ENCODE measurements at places on chromosomes 2 and 18.
A peak's percentile ranks its signal among the peaks of the same experiment; 100 is the strongest.

DNA sequence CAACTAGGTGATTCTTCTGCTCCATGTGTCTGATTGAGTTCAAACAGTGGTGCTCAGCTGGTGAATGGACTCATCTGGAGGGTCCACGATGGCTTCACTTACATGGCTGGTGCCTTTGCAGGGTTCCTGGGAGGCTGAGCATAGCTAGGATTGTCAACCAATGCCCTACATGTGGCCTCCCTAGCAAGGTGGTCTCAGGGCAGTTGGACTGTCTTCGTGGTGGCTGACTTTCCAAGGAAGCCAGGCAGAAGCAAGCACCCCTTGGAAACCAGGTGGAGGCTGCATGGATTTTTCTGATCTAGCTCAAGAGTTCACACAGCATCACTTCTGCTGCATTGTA lies 6.8 kb downstream of the IL1R2 start:
- DNase-seq, result no peak

DNA sequence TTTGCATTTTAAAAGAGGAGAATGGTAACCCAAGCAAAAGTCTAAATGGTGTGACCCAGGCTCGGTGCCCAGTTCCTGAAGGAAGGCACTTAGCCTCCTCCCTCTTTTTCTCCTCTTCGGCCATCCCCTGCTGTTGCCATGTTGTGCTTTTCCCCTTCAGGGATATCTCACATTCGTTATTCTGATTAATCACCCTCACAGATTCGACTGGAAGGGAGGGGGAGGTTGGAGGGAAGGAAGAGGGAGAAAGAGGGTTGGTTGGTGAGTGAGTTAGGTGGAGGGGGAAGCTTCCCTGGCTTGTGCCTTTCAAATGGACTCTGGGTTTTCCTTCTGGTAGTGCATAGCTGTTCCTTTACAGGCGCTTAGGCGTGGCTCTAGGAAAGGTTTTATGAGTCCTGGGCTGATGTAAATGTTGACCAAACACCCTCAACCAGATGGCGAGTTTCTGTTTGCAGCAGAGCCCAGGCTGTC lies 39.0 kb upstream of the LYPD6B start:
- no peak for DNase-seq

- no peak for DNase-seq
Observed at GRCh38 chr2:159694500-159695040, 17.7 kb upstream of the MARCHF7 start.

DNA sequence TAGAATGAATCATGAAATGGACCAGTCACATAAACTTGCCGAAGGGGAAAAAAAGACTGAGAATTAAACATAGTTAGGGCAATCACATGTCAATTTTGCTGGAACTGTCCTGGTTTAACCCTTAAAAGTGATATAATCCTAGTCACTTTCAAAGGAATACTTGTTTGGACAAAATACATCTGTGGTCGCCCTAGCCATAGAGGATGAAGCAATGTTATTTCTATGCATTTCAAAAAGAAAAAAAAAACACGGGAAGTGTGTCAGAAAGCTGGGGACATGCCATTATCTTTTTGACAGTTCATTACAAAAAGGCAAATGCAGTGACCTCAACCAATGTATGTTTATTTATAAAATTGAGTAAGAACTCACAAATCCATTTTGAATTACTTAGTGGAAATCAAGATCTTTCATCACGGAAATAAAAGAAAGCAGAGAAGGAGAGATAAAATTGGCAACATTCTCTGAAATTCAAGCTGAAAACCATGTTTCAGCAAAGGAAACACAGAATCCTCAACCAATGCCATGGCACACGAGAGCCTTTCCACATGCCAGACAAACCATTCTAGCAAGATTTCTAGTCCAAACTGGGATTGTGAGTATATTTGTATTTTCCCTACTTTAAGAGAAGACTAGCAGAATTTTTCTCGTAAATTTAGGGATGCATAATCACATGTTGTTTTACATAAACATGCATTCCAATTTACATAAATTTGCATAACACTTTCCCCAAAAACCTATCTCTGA lies 854.3 kb upstream of the ACVR2A start:
- no peak for DNase-seq

DNA sequence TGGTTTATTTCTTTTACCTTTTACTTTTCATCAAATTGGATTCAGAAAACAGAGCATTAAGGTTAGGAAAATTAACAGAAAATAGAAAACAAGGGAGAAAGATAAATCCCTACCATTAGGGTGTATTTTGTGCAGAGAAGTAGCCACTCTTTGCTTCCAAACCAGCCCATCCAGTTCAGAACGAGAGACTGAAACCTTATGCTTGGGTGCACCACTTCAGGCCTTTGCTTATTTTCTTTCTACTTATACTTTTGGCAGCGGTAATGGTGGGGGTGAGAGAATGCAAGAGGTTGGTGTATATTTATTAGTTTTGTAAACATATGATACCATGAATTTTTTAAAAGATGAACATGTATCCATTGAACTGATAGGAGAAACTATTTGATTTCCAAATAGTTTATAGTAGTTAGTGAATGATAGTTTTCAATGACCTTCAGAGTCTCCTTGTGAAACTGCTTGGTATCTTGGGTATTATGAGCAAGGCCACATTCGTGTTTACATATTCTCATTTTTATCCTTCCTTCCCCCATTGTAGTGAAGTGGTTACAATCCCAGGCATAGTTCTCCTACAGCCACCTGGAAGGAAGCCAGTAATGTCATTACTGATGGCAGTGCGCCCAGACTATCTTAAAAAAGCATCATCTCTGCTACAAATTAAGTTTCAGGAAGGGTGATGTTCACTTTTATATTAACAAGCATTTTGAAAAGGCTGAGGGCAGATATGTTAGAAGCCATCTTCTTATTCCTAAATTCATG lies 60.8 kb downstream of the MFSD6 start:
- DNase-seq, result no peak

DNA sequence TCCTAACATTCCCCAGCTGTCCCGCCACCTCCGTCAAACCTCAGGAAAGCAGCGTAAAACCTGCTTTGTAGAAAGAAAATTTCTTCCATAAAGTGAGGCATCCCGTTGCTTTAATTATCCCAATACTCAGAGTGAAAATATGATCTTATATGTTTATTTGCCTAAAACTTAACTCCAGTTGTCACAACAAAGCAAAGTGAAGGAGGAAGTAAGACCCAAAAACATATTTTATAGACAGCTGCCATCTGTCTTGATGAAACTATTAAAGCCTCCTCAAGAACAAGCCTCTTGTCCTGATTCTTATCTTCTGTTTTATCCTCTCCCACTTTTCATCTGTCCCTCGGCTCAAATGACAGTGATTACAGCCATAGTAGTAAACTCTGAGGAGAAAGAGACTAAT lies 28.9 kb upstream of the LPIN2 start:
- DNase-seq, result no peak

DNA sequence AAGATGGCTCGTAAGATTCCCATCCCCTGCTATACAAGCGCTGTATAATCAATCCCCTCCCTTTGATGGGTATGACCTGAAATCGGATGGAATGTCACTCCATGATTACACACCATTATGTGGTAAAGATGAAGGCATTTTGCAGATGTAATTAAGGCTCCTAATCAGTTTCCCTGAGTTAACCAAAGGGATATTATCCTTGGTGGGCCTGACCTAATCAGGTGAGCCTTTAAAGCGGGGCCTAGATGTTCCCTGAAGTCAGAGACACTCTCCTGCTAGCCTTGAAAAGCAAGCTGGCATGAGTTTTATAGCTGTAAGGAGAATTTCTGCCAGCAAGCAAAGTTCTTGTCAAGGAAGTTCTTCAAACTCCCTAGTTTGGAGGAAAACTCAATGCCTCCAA lies 223.8 kb upstream of the FN1 start:
- no peak for DNase-seq

DNA sequence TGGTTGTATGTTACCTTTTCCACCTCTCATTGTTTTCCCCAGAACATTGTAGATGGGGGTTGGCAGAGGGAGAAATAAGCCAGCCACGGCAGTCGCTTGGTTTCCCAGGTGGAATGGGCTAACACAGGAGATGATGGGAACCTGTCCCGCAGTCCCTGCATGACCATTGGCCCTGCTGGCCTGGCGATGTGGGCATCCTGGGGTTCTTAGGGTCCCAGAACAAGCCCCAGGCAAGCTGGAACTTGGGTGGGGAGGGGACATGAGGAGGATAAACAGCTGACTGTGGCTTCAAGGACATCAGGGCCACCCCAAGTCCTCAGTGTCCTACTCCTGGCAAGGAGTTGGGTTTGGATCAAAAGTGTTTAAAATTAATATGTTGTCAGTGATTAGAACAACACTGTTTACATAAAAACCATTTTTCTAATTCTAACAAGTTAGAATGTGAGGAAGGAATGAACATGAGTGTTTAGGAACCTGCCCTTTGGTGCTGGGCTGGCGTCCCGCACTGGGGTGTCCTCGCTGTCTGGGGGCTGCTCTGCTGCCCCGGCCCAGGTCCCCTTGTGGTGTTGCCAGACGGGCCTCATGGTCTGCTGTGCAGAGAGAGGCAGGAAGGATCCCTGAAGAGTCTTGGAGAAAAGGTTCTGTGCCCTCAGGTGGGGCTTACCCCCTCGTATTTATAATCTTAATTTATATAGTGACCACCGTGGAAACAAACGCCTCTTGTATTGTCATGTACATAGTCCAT lies 95.1 kb downstream of the USP40 start:
- DNase-seq, result no peak

- DNase-seq, result no peak
Observed at GRCh38 chr18:77702686-77703085, 453.0 kb downstream of the GALR1 start.

GRCh38 chr2:201233192-201233811 lies 27.0 kb upstream of the CASP8 start:
- DNase-seq, result peak; percentile 84

DNA sequence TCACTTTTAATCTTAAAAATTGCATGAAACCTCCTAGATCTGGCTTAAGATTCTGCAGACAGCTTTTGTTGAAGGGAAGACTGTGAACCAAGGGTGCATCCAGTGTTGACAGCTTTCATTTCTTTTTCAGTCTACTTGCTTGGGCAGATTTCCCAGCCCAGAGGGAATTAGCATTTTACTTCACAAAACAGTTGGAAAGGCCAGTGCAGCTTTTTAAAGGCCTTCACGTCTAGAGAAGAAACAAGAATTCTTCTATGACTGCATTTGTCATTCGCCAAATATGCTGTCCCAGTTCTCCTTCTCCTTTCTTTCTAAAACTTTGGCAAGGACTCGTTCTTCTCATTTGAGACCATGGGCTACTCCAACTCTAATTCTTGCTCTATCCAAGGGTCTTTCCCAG lies 17.4 kb downstream of the NTSR2 start:
- no peak for DNase-seq

GRCh38 chr18:7373441-7373840 lies 142.6 kb downstream of the LRRC30 start:
- DNase-seq, result no peak

DNA sequence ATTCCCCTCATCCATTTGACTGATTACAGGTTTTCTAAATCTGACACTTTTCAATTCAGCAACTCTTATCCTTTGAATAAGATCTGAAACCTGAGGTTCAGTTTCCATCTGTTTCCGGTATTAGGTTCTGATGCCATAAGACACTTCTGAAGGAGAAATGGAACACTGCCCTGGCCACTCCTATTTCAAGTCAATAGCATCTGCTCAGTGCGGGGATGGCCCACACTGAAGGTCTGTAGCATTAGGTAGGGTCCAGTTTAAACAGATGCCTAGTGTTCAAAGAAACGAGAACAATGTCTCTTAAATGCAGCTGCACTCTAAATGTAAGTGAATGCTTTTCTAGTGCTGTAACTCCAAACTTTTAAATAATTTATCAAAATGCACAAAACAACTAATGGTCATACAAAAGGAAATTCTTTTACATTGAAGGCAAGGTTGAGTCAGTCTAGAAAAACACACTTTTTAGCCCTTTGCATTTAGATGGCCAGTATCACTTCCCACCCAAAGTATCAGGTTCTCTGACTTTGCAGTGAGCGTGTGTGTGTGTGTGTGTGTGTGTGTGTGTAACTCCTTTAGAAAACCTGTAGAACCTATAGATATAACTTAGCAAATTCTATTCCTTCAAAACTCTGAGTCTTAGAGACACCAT lies 78.2 kb downstream of the STK39 start:
- no peak for DNase-seq

- DNase-seq, result no peak
Observed at GRCh38 chr18:6866552-6867085, 137.1 kb downstream of the ARHGAP28 start.

DNA sequence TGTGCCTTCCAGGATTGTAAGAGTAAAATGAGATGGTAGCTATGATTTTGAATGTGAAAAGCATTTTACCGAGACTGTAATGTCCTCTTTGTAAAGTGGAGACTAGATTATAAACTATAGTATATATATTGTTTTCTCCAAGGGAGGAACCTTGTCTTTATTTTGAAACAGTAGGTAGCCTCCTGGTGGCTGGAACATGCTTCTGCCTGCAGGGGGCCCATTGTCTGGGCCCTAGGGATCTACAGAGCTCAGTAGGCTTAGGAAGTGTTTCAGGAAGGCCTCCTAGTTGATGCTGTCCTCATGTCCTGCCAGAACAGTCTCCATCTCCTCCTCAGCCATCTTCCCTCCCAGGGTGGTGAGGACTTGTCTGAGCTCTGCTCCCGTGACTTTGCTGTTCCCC lies 3.0 kb downstream of the PIKFYVE start:
- DNase-seq, result no peak

- DNase-seq, result no peak
Observed at GRCh38 chr2:197700960-197701359, 4.2 kb upstream of the MARS2 start.
